ENCODE measurements at places on chromosomes 2 and 18. TPM values are rescaled to one million over a fixed set of nuclear protein-coding genes. Genes with fewer than 3 reads are reported as not detected.

The PSMA8 gene
- total RNA-seq, result not detected

The LIMS3 gene
- 24.4 TPM for total RNA-seq

The MARCHF4 gene
- total RNA-seq, result not detected

The EEF1B2 gene
- total RNA-seq, result 503 TPM

DNA sequence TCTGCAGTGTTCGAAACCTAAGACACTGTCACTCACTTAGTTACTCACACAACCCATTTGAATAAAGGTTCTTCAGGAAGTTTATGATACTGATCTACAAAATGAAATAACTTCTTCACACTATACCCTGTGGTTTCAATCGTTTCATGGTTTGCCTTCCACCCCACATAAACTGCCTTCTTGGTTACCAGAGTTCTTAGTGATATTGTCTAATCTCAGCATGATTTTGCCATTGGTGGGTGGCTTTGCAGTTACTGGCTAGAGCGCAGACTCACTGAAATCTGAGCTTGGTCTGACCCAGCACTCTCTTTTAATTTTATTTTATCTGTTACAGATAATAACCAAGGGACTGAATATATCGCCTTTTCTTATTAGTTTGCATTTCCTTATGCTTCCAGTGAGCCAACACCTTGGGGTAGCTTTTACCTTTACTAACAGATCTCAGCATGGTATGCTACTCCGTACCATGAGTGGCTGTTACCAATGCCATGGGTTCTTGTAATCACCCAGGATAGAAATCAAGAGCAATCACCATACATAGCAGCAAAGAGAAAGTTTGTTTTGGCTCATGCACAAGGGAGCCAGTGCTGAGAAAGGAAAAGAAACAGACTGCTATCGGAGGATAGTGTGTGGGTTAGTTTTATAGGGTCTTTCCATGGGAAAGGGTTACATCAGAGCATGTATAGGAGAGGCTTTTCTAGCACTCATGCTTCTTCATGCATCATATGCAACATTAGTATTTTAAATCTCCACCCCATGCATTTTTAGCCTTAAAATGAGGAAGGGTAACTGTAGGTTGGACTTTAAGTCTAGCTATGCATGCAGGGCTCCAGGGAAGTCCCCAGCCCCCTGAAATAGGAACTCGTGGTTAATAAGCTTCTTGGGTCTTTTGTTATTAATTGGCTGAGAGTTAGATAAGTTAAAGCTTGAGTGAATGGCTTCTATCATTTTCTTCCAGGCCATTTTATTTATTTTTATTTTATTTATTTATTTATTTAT is 33.3 kb downstream of the ANXA4 start:
- no peaks in the 10 kb centered on the region for H3K27me3 ChIP-seq
- H3K4me1 ChIP-seq, result peaks cover 40% of the 10 kb centered on the region
- no peaks in the 10 kb centered on the region for H3K36me3 ChIP-seq

The LINC00305 gene
- total RNA-seq, result not detected

GRCh38 chr2:202945-203344 is 60.9 kb downstream of the SH3YL1 start:
- no peak overlapping the region for H3K4me3 ChIP-seq
- no peaks in the 10 kb centered on the region for H3K4me1 ChIP-seq
- H3K27ac ChIP-seq, result no peak overlapping the region
- no peaks in the 10 kb centered on the region for H3K27me3 ChIP-seq

- DNase-seq, result no peak
- no peaks in the 10 kb centered on the region for H3K27me3 ChIP-seq
- no peak overlapping the region for H3K4me3 ChIP-seq
- no peaks in the 10 kb centered on the region for H3K4me1 ChIP-seq
These were observed 1134.9 kb upstream of the FAM98A start for GRCh38 chr2:34734042-34734441.

The PROC gene
- total RNA-seq, result not detected

DNA sequence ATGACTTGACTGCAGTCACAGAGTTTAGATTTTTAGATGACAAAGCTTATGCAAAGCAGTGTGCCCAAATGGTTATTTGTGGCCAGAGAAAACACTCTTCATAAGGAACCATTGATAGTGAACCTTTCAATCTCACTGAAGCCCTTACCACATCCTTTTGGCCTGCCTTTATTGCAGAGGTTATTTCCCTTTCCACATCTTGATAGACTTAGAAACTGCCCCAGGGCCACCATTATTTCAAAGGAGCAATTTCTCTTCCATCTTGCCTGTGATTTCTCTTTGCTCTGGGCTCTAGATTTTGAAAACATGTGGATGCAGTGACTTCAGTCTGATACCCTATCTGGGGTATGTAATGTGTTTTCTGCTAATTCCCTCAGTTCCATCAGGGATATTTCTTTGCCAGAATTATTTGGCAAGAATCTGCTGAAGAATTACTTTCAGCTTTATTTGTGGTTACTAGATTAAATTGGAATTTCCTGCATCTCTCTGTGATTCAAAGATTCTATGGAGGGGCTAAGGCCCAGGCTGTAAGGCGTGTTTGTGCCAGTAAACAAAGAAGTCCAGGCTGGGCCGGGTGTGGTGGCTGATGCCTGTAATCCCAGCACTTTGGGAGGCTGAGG is 51.0 kb downstream of the MOGAT1 start:
- no peaks in the 10 kb centered on the region for H3K36me3 ChIP-seq
- H3K27me3 ChIP-seq, result no peaks in the 10 kb centered on the region
- no peak overlapping the region for H3K4me3 ChIP-seq
- H3K4me1 ChIP-seq, result no peaks in the 10 kb centered on the region
- no peak for DNase-seq
- H3K27ac ChIP-seq, result no peak overlapping the region

The MPP4 gene
- 0.17 TPM for total RNA-seq

GRCh38 chr2:75123876-75124275 is 75.4 kb downstream of the TACR1 start:
- no peak overlapping the region for H3K27ac ChIP-seq
- H3K36me3 ChIP-seq, result no peaks in the 10 kb centered on the region
- no peaks in the 10 kb centered on the region for H3K4me1 ChIP-seq
- DNase-seq, result no peak
- H3K4me3 ChIP-seq, result no peak overlapping the region

DNA sequence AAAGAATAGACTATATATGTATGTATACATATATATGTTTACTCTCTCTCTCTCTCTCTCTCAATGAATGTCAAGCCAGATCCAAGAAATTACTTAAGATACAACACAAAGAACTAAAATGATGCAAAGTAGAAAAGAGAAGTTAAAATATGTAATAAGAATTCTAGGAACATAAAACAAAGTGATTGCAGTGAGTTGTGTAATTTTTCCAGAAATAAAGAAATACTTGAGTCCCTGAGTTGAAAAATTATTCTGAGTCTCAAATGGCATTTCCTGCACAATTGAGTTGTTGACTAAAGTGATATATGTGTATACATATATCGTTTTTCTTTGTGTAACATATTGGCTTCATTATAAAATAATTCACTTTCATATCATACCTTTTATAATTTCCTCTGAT is 262.4 kb downstream of the INSIG2 start:
- no peak overlapping the region for H3K27ac ChIP-seq
- no peak overlapping the region for H3K4me3 ChIP-seq
- no peaks in the 10 kb centered on the region for H3K4me1 ChIP-seq
- DNase-seq, result no peak
- H3K36me3 ChIP-seq, result no peaks in the 10 kb centered on the region

GRCh38 chr2:20852139-20852538 is 29.2 kb upstream of the LDAH start:
- H3K4me3 ChIP-seq, result no peak overlapping the region
- peaks cover 3% of the 10 kb centered on the region for H3K27me3 ChIP-seq
- DNase-seq, result no peak

DNA sequence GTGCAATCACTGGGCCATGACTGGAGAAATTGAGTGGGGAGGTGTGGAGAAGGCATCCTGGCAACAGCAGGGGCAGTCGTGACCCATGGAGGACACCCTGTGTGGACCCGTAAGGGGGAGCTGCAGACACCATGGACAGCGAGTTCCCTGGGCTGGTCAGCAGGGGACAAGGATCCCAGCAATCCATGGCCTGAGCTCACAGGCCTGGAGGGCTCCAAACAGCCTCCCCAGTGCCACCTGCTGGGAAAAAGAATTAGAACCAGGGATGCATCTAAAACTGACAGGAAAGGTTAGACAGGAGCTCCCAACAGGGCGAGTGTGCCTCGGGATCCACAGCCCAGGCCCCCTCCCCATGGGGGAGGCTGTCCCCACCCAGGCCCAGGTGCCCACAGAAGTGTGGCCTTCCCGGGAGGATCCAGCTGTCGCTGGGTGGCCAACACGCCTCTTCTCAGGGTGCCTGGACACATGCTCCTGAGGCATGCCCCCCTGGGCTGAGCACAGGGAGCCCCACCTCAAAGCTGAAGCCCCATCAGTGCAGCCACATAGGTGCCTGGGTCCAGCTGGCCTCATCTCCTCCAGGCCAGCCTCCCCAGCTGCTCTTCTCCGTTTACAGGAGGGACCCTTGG is 20.5 kb upstream of the KIF1A start:
- no peak for DNase-seq
- H3K36me3 ChIP-seq, result no peaks in the 10 kb centered on the region
- no peak overlapping the region for H3K27ac ChIP-seq
- no peak overlapping the region for H3K4me3 ChIP-seq

DNA sequence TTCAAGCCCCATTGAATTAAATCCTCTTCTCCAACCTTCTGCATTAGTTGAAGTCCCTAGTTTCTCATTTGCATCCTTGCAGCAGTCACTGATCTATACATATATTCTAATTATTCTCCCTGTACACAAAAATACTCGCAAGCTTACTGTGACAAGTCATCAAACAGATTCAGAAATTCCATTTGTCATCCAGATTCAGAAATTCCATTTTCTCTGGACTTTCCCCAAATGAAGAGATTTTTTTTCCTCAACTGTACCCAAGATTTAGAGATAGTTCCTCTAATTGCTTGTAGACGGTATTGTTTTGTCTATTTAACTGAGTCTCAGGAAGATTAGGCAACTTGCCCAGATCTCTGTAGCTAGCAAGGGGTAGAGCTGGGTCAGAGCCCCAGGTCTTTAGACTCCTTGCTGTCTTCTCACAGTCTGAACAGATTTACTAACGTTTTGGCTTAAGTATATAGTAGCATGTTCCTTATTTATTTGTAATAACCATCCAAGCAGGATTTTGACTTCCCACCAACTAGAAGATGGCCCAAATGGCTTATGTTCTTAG is 34.2 kb downstream of the RAB12 start:
- no peaks in the 10 kb centered on the region for H3K27me3 ChIP-seq
- H3K4me1 ChIP-seq, result no peaks in the 10 kb centered on the region
- peaks cover 29% of the 10 kb centered on the region for H3K36me3 ChIP-seq
- DNase-seq, result no peak
- no peak overlapping the region for H3K4me3 ChIP-seq

- H3K36me3 ChIP-seq, result no peaks in the 10 kb centered on the region
- H3K4me3 ChIP-seq, result no peak overlapping the region
- H3K27ac ChIP-seq, result no peak overlapping the region
- no peak for DNase-seq
- no peaks in the 10 kb centered on the region for H3K4me1 ChIP-seq
- H3K27me3 ChIP-seq, result peaks cover 27% of the 10 kb centered on the region
These were observed 42.8 kb upstream of the MAL start for GRCh38 chr2:94982675-94983074.

The LCT gene
- 0.02 TPM for total RNA-seq

The PLEKHH2 gene
- total RNA-seq, result 0.75 TPM

The VWC2L gene
- total RNA-seq, result 0.04 TPM

DNA sequence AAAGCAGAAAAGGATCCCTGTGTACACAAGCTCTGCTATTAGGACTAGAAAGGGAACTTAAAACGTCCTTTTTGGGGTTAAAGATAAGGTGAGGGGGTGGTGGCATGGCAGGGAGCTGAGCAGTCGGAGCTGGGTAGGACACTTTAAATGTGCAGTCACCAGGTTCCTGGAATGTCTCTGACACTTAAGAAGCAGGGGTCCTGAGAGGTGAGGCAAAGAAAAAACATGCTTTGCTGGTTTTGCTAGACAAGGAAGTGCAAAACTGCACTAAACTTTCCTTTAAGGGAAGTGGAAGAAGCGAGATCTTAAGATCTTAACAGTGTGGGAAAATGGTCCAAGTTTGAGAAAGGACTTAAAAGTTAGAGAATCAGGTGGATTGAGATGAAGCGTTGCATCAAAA is 99.5 kb upstream of the MAP3K20 start:
- no peak overlapping the region for H3K27ac ChIP-seq
- H3K27me3 ChIP-seq, result no peaks in the 10 kb centered on the region
- H3K36me3 ChIP-seq, result no peaks in the 10 kb centered on the region
- H3K4me3 ChIP-seq, result no peak overlapping the region
- no peak for DNase-seq
- H3K4me1 ChIP-seq, result peaks cover 5% of the 10 kb centered on the region

DNA sequence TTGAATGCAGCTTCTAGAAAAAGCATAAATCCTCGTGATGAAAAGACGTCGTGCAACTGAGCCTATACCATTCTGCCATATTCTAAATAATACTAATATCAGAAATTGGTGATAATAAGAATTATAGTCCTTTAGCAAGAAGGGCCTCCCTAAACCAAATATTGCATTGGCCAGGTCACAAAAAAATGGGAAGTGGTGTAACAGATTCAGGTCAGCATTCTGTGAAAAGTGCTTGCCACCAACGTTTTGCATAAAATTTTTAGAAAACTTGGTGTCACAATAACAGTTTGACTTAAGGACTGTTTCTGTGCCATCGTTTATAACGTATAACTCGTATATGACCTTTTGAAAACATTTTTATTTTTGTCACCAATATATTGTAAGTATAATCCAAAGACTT is 603.6 kb downstream of the CPS1 start:
- no peaks in the 10 kb centered on the region for H3K27me3 ChIP-seq
- no peak for DNase-seq
- no peaks in the 10 kb centered on the region for H3K36me3 ChIP-seq
- H3K4me1 ChIP-seq, result no peaks in the 10 kb centered on the region
- H3K4me3 ChIP-seq, result no peak overlapping the region
- no peak overlapping the region for H3K27ac ChIP-seq

The FEV gene
- not detected for total RNA-seq

DNA sequence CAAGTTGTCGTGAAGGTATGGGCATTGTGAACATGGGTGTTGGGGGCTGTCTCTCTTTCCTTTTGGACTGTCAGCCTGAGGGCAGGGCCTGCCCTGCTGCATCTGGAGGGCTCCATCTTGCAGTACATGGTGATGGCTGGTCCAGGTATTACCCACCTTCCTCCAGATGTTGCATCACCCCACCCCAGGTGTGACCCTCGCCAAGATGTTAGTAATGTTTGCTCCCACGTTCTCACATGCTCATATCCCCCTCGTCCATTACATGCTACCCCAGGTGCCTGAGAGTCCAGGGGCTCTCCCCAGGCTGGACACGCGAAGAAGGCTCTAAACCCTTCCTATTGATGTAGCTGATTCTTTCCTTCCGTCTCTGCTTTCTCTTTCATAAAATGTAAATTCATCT is 13.9 kb downstream of the ZAP70 start:
- no peak overlapping the region for H3K27ac ChIP-seq
- H3K27me3 ChIP-seq, result no peaks in the 10 kb centered on the region
- no peak overlapping the region for H3K4me3 ChIP-seq
- no peaks in the 10 kb centered on the region for H3K4me1 ChIP-seq

The UCN gene
- total RNA-seq, result not detected

DNA sequence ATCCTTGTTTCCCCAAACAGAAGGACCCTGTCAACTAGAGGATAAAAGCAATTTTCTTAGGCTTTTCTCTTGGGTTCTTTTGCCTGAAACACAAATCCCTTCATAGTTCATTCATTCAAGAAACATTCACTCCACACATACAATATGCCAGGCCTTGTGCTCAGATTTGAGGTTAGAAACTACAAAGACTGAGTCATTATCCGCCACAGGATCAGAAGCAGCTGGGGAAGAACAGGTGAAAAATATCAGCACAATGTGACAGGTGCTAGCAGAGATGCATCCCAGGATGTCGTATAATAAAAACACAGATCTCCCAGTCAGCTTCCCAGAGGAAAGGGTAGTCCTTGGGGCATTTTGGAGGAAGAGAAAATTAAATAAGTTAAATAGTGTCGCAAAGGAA is 172.4 kb downstream of the LRATD1 start:
- H3K27ac ChIP-seq, result no peak overlapping the region
- H3K36me3 ChIP-seq, result no peaks in the 10 kb centered on the region
- DNase-seq, result no peak
- no peaks in the 10 kb centered on the region for H3K4me1 ChIP-seq
- H3K27me3 ChIP-seq, result no peaks in the 10 kb centered on the region

The SCN2A gene
- total RNA-seq, result not detected
